ENCODE measurements at places on chromosomes 2 and 18.

- peak; percentile 53 for DNase-seq
Observed at GRCh38 chr2:39568561-39569006, 97.1 kb upstream of the TMEM178A start.

DNA sequence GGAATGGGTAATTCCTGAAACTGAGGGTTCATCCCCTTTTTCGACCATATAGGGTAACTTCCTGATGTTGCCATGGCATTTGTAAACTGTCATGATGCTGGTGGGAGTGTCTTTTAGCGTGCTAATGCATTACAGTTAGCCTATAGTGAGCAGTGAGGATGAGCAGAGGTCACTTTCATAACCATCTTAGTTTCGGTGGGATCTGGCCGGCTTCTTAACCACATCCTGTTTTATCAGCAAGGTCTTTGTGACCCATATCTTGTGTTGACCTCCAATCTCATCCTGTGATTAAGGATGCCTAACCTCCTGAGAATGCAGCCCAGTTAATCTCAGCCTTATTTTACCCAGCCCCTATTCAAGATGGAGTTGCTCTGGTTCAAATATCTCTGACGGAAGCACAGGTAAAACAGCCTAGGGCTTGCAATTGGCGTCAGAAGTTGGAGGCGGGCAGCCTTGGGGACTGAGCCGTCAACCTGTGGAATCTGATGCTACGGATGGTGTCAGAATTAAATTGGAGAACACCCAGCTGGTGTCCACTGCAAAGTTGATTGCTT is 19.5 kb downstream of the RALBP1 start:
- DNase-seq = no peak

DNA sequence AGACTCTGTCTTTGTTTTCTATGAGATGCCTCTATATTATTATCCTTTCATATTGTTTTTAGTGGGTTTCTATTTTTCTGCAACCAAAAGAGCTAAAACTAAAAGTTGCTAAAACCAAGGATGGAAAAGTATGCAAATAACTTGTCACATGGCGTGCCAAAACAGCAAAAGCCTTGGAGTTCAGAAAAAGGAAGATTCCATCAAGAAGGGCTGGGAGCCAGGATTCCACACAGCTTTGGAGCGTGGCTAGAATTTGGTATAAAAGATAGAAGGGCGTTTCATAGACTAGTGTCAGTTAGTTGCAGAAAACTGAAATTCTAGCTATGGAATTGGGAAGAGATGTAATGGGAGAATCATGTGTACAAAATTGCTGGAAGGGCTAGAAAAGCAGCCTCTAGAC is 4.1 kb downstream of the SCYGR1 start:
- DNase-seq = no peak

DNA sequence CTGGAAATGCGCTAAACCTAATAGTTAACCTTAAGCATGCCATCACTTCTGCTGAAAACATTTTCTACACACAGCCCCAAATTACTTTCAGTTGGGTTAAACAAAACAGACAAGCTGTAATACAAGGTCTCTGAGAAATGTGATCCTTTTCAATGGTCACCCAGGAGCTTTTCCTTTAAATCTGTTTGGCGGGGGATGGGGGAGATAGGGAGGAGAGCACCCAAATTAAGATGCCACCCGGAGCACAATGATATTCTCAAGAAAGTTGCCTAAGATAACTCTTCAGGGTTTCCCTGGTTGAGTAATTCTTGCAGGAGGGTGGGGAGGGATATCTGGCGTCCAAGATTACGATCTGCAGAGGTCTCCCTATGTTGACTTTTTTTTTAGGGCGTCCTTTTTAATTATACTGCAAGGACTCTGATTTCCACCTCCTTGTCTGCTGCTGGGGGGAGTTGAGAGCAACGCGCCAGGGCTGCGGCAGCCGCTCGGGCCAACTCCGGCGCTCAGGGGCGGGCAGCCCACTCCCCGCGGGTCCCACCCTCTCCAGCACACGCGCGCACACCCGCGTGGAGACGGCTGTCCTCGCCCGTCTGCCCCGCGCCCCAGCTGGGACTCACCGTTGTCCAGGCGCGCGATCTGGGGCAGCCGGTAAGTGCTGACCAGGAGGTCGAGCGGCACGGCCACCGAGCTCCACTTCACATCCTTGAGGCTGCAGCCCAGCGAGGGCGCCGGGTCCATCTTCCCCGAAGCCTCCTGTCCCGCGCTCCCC is 807 bp downstream of the GAREM1 start:
- DNase-seq = no peak

GRCh38 chr2:217956586-217957457 is 46.0 kb downstream of the TNS1 start:
- no peak for DNase-seq

DNA sequence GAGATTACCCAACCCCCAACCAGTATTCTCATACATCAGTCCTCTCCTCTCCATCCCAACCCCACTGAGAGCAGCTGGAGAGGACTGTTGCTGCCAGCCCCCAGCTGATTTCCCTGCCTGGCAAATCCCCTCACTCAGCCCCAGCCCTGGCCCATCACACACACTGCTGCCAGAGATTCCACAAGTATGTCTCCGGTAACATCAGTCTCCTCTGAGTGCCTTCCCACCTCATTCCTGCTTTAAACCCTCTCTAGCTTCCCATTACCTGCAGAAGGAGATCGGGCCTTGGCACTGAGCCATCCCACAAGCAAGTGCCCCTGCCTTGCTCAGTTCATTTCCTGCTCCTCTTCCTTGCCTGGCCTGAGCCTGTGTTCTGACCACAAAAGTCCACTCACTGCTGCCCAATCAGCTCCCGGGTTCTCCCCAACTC is 50.6 kb upstream of the ZFP36L2 start:
- DNase-seq = no peak

DNA sequence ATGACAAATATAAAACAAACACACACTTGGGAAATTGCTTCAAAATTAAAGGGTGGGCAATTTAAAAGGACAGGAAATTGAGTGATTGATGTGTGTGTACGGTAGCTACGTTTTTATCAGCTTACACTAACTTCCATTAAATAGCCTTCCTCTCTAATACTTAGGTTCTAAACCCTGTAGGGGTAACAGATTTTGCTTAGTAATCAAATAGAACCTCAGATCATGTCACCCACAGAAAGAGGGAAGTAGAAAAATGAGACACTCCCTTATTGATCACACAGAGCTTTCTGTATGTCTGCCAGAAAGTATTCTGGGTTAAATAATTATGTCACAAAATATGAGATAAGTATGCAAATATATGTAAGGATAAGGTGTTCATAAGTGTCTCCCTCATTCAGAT is 93.3 kb downstream of the ICA1L start:
- no peak for DNase-seq

- no peak for DNase-seq
Observed at GRCh38 chr2:65121-65520, 18.8 kb upstream of the FAM110C start.

GRCh38 chr2:8329660-8330622 is 351.9 kb upstream of the ID2 start:
- DNase-seq = no peak

DNA sequence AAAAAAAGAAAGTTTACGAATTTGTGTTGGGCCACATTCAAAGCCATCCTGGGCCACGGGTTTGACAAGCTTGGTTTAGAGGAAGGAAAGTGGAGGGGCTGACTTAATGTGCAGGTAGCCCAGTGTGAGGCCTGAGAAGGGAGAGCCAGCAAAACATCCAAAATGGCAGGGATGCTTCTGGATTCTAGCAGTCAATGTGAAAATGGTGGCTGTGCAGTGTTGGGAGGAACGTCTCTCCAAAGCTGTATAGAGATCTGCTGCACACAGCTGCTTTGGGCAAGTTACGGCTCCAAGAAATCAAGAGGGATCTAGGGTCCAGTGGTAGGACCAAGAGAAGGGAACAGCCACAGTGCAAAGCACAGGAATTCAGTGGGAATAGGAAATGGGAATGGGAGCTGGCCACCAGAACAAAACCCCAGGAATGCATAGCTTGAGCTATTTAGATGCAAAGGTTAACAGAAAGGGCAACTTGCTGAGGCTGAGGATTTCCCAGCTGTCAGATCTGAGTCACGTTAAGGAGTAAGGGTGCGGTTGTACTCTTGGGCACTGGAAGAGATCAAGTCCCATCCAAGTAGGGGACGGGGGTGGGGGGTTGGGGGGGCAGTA is 70.6 kb downstream of the B3GNT2 start:
- peak; percentile 51 for DNase-seq
